Spinal cord (tissue), 10 donors: ENCODE measurements at places on chromosomes 11 and 22. TPM values are rescaled to one million over a fixed set of nuclear protein-coding genes. Genes with fewer than 3 reads are reported as not detected.

Gene UCP3
- 3.0 TPM for polyA plus RNA-seq

Gene AGBL2
- polyA plus RNA-seq = 5.6 TPM

GRCh38 chr11:17633987-17634775, 85.2 kb upstream of the MYOD1 start:
- no peaks in the 10 kb centered on the region for H3K36me3 ChIP-seq
- no peaks in the 10 kb centered on the region for H3K4me1 ChIP-seq
- DNase-seq = no peak
- H3K27me3 ChIP-seq = no peaks in the 10 kb centered on the region
- no peak overlapping the region for H3K27ac ChIP-seq
- H3K4me3 ChIP-seq = no peak overlapping the region

DNA sequence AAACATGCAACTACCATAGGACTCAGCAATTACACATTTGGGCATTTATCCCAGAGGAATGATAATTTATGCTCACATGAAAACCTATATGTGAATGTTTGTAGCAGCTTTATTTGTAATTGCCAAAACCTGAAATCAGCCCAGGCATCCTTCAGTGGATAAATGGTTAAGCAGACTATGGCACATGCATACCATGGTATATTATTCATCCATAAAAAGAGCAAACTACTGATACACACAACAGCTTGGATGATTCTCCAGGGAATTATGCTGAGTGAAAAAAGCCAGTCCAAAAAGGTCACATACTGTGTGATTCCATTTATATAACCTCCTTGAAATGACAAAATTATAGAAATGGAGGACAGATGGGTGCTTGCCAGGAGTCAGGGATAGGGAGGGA, 86.7 kb downstream of the ALX4 start:
- no peak overlapping the region for H3K27ac ChIP-seq
- no peak overlapping the region for H3K4me3 ChIP-seq
- DNase-seq = no peak

DNA sequence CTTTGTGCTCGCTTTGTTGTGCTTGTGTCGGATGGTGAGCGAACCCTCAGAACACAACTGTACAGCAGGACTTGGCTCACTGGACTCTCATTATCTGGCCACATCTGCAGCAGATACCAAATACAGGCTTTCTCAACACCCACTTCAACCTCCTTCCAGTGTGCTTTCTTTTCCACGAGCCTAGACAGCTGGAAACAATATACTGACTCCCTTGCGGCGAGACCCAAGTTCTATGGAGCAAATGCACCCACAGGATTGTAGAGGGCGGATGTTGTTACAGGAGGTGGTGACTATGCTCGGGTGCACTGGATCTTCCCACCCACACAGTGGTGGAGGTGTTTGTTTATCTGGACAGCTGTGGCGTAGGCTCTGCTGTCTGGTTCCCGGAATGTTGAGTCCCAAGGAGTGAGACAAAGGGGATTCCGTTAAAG, 204.3 kb downstream of the TENM4 start:
- no peaks in the 10 kb centered on the region for H3K36me3 ChIP-seq
- no peak overlapping the region for H3K4me3 ChIP-seq
- H3K27ac ChIP-seq = peak overlapping the region; percentile 0
- no peak for DNase-seq
